CMK (cell line): ENCODE measurements at places on chromosomes 7 and 10.

DNA sequence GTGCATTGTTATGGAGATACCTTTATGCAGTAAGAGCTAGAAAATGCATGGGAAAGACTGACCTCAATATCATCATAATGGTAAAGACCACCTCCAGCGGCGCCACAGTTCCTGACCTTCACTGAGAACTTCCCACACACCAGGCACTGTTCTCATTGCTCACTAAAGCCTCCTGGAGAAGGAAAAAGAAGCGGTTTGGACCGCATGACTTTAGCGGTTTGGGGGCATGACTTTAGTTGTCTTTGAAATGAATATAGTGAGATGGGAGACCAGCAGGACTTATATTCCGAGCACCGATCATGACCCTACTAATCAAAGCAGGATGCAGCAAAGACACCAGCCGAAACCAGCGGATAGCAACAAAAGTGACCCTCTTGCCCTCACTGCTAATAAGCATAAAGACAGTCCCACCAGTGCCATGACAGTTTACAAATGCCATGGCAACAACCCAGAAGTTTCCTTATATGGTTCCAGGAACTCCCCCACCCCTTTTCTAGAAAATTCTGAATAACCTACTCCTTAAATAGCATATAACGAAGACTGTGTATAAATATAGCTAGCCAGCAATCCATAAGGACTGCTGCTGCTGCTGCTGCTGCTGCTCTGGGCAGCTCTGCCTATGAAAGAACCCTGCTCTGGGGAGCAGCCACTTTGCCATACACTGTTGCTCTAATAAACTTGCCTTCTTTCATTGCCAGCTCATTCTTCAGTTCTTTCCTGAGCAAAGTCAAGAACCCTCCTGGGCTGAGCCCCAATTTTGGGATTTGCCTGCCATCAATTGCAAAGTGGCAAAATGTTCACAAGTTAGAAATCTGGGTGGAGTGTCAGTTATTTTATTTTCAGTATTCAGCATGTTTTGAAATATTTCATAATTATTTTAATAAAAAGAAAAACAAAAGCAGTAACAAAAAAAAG lies 694.1 kb downstream of the SUGCT start:
- DNase-seq, result no peak

GRCh38 chr10:48444266-48444665 lies 137.8 kb downstream of the MAPK8 start:
- no peak for DNase-seq

DNA sequence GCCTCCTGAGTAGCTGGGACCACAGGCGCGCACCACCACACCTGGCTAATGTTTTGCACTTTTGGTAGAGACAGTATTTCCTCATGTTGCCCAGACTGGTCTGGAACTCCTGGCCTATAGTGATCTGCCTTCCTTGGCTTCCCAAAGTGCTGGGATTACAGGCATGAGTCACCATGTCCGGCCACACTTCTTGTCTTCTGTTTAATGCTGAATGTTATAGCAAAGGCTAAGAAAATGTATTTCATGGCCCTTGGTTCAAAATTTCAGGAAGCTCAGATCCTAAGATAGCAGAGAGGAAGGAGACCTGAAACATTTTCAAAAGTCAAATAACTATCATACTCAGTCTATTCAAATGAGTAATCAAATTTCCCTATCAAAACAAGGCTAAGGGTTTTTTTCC lies 229.6 kb downstream of the BAMBI start:
- no peak for DNase-seq

- DNase-seq, result no peak
These were observed 421.1 kb upstream of the SEMA3C start for GRCh38 chr7:81339946-81340345.

DNA sequence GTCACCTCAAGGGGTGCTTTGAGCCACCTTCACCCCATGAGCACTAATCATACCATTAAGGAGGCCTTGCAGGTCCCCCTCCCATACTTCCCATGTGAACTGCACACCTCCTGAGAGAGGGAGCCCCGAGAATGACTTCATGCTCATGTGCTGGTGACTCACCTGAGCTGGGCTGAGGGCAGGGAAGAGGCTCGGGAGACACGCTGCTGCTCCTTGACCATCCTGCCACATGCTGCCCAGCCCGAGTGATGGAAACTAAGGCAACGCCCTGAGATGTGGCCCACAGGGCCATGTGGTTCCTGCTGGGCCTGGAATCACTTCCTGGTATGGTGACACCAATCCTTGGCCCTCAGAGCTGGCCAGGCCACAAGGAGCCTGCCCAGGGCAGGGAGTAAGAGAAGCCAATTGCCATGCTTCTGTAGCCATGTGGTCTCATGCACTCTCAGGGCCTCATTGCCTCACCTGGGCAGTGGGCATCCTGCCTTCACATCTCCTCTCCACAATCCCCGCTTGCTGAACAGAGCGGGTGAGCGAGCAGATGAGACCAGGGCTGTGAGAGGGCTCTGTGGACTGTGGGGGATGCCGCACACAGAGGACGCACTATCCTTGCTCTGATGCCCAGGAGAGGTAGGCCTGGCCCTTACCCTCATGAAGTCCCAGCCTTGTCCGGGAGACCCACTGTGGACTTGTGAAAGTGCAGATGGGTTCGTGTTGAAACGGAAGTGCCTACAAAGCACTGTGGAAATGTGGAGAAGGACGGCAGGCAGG lies 18.3 kb upstream of the PPIF start:
- no peak for DNase-seq

DNA sequence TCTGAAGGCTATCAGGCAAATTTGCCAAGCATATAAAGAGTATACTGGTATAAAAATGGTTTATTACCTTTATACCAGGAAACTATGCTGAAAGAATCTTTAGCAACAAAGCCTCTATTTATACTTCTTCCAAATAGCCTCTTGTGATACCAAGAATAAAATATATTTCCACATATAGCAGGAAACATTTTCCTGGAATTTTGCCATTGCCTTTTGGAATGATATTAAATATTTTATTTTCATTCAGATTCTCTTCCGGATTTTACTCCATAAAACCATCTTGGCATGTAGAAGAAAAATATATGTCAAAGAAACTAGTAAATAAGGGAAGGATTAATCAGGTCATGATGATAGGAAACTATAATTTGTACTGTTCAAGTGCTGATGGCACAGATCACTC lies 17.7 kb downstream of the SOSTDC1 start:
- DNase-seq, result no peak

- DNase-seq, result no peak
These were observed 20.1 kb downstream of the ITGB1 start for GRCh38 chr10:32937911-32938424.

GRCh38 chr7:129767120-129768015 lies 155.8 kb downstream of the NRF1 start:
- DNase-seq, result no peak

GRCh38 chr10:30991647-30992011 lies 40.0 kb downstream of the ZNF438 start:
- no peak for DNase-seq

- no peak for DNase-seq
These were observed 103.0 kb upstream of the SEMA3A start for GRCh38 chr7:84297616-84298015.

- DNase-seq, result no peak
These were observed 60.5 kb downstream of the SUFU start for GRCh38 chr10:102564209-102564834.

GRCh38 chr7:129989466-129989865 lies 36.7 kb upstream of the UBE2H start:
- DNase-seq, result no peak

DNA sequence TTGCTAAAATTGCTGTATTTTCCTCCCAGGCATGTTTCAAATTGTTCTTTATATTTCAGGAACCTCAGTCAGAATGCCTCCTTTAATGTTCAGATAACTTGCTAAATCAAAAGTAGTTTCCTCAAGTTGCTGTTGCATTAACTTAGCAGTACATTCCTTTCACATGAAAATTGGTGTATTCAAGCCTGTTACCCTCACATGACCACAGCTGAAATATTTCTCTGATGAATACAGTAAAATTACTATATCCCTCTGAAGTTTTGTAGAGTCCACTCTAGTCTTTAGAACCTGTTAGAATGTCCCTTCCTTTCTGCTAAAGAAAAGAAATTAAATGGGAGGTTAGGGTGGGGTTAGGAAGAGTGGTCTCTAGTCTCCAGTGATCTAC lies 24.5 kb upstream of the C1GALT1 start:
- DNase-seq, result no peak

GRCh38 chr10:26474026-26474425 lies 35.9 kb downstream of the APBB1IP start:
- no peak for DNase-seq

DNA sequence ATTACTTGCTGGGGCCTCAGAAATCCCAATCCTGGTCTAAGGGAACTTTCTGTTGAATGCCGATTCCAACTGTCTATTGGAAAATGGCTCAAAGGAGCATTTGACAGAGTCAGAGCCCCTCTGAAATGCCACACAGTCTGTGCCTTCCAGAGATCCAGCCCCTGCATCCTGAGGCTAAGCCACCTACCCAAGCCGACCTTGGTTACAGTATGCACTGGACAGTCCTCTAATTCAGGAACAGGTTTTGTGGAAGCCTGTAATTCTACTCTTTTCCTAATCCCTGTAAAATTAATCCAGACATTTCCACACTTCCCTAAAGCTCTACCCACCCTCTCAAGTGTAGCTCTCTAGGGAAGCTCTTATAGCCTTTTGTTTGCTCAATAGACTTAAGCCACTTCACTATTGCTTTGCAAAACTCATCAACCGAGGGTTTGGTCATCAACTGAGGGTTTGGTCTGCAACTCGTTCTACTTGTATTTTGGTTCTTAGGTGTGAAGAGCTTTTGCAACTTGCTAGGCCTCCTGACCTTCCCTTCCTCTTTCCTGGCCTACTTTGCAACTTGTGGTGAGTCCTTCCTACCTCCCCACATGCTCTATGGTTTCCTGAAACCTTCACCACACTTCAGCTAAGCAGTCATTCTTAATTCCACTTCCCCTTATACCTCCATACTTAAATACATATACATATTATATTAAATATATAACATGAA lies 364.8 kb downstream of the SFMBT2 start:
- peak; percentile 40 for DNase-seq

DNA sequence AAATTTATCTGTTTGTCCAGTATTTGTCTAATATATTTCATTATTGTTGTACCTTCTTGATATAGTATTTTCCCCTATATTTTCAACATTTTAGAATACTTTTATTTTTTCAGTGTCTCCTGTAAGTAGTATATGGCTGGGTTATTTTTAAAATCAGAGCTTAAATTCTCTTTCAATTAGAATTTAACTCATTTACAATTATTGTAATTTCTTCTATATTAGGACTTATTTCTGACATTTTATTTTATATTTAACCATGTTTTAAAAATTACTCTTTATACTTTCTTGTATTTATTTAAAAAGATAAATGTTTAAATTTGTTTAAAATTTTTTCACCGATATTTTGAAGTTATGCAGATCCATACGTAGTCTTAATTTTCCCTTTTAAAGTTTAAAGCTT lies 220.0 kb upstream of the NPVF start:
- no peak for DNase-seq

DNA sequence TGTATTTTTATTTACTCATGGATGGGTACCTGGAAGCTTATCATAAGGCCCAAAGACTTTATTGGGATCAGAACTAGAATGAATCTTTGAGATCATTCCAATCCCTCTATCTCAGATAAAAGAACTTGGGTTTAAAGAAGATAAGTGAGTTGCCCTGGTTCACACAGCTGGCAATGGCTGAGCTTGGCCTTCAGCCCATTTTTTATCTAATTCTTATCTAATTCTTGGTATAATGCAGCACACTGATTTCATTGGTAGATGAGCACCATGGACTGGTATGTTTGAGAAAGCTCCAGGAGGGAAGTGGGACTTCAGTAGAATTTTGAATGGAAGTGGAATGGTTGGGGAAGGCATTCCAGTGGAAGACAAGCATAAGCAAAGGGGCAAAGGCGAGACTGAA lies 558.9 kb downstream of the REEP3 start:
- no peak for DNase-seq

DNA sequence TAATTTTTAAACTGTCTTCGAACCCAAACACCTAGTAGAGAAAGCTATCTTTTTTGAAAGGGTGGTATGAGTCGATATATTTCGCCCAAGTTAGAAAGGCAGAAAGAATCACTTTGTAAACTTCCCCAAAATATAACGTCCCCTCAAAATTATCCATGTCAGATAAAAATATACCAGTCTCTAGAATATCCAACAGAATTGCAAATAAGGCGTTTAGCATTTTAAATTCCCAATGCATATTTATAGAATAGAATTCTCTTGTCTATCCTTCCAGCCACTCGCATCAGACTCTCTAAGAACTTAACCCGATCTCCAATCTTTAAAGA lies 2.1 kb downstream of the CTBP2 start:
- DNase-seq, result no peak

DNA sequence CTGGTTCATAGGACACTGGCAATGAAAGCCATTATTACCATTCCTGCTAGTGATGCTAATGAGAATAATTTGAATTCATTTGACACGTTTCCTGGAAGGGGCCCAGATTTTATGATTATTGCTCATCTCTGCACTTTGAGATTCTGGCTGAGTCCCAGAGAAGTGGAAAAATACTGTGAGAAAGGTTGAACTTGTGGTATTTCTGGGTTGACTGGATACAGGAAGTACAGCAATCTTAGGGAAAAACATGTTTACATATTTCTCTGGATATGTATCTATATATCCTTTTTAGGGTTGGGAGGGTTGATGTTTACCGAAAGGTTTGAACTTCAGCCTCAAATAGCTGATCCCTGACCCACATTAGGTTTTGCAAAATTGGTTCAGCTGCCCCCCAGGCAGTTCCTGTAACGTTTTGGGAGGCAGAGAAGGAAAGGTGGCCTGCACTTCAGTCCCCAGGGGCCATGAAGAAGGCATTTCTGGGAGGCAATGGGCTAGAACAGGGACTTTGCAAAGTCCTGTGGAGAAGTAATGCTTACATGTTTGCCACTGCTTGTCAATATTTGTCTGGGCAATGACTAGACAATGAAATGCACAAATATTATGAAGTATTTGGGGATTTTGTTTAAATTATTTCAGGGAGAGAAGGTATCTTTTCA lies 253.7 kb upstream of the PITRM1 start:
- DNase-seq, result no peak

GRCh38 chr10:73655257-73655989 lies 406 bp downstream of the SYNPO2L start:
- DNase-seq, result peak; percentile 52

DNA sequence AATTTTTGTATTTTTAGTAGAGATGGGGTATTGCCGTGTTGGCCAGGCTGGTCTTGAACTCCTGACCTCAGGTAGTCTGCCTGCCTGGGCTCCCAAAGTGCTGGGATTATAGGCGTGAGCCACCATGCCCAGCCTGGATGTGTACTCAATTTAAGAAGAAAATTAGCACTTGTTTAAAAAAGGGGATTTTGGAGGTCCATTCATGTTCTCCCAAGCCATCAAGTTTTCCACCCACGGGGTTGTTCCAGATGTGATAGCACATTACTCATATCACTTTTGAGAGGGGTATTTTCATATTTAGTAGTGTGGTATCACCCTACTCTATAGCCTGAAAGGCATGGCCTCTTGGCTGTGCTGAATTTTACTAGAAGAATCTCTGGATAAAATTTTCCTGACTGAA lies 10.5 kb upstream of the SLC26A3 start:
- no peak for DNase-seq

GRCh38 chr10:52741851-52742250 lies 30.7 kb downstream of the MBL2 start:
- DNase-seq, result no peak
